ENCODE measurements at places on chromosomes 1 and 21.

GRCh38 chr1:17653728-17654351 lies 101.3 kb upstream of the ACTL8 start:
- DNase-seq = no peak

DNA sequence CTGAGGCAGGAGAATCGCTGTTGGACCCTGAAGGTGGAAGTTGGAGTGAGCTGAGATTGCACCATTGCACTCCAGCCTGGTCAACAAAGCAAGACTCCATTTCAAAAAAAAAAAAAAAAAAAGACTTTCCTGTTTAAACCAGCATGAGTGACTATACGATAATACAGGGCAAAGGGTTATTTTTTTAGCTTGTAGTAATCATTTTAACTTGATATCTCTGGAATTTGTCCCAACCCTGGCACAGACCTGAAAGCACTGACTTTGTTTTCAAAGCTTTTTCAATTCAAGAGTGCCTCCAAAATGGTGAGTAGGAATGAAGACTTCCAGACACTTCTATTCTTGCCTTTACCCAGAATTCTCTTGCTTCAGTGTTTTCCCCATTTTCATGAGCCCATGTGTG lies 4.4 kb upstream of the TMCO2 start:
- DNase-seq = no peak

GRCh38 chr21:44375281-44375651 lies 21.8 kb downstream of the TRPM2 start:
- no peak for DNase-seq

- DNase-seq = no peak
These were observed 20.2 kb downstream of the DIP2A start for GRCh38 chr21:46478910-46479309.

DNA sequence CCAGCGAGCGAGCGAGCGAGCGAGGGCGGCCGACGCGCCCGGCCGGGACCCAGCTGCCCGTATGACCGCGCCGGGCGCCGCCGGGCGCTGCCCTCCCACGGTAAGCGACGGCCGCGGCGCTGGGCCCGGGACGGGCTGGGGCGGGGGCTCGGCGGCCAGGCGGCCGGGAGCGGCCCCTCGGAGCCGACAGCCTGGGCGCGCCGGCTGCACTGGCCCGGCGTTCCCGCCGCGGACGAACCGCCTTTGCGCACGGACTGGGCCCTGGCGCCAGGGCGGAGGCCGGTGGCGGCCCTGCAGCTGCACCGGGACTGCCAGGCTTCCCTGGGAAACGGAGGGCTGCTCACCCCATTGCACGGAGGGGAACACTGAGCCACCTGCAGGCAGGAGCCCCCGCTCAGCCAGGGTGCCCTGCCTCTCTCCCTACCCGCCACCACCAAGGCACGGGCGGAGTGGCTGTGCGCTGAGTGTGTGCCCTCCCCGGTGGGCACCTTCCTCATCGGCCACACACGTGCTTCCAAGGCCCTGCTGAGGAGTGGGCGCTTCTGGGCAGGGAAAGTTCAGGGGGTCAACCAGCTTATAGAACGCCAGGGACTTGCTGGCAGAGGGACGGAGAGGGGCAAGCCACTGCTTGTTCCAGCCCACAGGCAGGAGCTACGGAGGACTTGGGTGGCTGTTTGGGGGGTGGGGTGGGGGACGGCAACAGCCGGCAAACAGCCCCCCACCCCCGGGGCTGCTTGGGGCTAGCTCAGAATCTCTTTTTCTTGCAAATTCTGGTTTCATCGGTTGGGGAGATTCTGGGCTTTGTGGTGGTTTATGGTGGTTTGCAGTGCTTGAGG lies 532 bp downstream of the CSF1 start:
- no peak for DNase-seq
